ENCODE measurements at places on chromosomes 1 and 21. TPM values are rescaled to one million over a fixed set of nuclear protein-coding genes. Genes with fewer than 3 reads are reported as not detected.

- DNase-seq = peak; percentile 71
- H3K4me3 ChIP-seq = peak overlapping the region; percentile 66
- H3K27ac ChIP-seq = peak overlapping the region; percentile 28
- H3K36me3 ChIP-seq = no peaks in the 10 kb centered on the region
Measured at GRCh38 chr1:16162163-16162822, 6.4 kb upstream of the EPHA2 start.

DNA sequence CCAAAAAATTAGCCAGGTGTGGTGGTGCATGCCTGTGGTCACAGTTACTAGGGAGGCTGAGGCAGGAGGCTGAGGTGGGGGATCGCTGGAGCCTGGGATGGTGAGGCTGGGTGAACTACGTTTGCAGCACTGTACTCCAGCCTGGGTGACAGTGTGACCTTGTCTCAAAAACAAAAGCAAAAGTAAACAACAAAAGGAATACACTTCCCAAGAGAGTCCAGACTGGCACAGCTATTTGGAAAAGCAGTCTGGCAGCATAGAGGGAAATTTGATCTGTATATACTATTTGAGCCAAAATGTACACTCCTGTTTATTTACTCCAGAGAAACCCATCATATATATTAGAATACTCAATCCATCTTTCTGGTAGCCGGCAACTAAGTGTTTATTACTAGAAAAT is 107.0 kb upstream of the HMCN1 start:
- no peak overlapping the region for H3K27ac ChIP-seq
- H3K36me3 ChIP-seq = no peaks in the 10 kb centered on the region
- no peaks in the 10 kb centered on the region for H3K4me1 ChIP-seq
- H3K27me3 ChIP-seq = no peaks in the 10 kb centered on the region
- DNase-seq = no peak
- H3K4me3 ChIP-seq = no peak overlapping the region

- H3K27ac ChIP-seq = no peak overlapping the region
- DNase-seq = no peak
- H3K4me1 ChIP-seq = no peaks in the 10 kb centered on the region
- H3K4me3 ChIP-seq = no peak overlapping the region
Measured at GRCh38 chr1:14599800-14600199, 1.3 kb downstream of the KAZN start.

DNA sequence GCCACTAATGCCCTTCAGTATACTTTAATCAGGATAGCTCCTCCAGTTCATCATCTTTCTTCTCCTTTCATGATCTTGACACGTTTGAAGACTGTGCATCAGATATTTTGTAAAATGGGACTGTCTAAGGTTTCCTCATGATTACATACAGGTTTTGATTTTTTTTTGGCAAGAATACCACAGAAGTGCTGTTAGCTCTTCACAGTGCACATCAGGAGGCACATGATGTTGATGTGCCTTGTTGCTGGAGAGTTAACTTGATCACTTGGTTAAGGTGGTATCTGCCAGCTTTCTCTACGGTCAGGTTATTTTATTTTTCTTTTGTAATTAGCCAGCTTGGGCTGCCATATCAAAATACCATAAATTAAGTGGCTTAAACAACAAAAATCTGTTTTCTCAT is 128.6 kb upstream of the IVNS1ABP start:
- H3K27me3 ChIP-seq = no peaks in the 10 kb centered on the region
- H3K4me3 ChIP-seq = no peak overlapping the region
- no peak overlapping the region for H3K27ac ChIP-seq
- H3K4me1 ChIP-seq = peaks cover 13% of the 10 kb centered on the region

- H3K27ac ChIP-seq = no peak overlapping the region
- no peaks in the 10 kb centered on the region for H3K27me3 ChIP-seq
- H3K36me3 ChIP-seq = no peaks in the 10 kb centered on the region
- DNase-seq = no peak
- H3K4me3 ChIP-seq = no peak overlapping the region
Measured at GRCh38 chr1:44672254-44672955, 1.9 kb downstream of the TMEM53 start.

DNA sequence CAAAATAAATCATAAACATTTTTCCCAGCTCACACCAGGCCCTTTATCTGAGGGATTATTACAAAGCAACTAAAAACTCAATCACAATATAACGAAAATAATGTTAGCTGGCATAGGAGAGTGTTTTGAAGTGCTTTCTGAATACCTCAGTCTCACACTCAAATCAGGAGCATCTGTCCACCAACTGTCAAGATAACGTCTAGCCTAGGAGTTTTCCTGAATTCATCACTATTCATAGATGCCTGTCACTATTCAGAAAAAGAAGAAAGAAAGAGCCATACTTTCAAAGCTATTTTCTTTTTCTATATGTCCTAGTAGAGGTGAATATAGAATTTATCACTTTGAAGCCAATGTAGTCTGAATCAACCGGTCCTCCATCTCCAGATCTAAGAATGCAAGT is 127.0 kb downstream of the AKT3 start:
- H3K27me3 ChIP-seq = no peaks in the 10 kb centered on the region
- no peaks in the 10 kb centered on the region for H3K36me3 ChIP-seq
- H3K4me3 ChIP-seq = no peak overlapping the region
- no peak overlapping the region for H3K27ac ChIP-seq
- H3K4me1 ChIP-seq = peaks cover 8% of the 10 kb centered on the region
- no peak for DNase-seq

- H3K4me3 ChIP-seq = no peak overlapping the region
- no peaks in the 10 kb centered on the region for H3K36me3 ChIP-seq
- no peak overlapping the region for H3K27ac ChIP-seq
Measured at GRCh38 chr1:15330028-15330427, 79.7 kb upstream of the EFHD2 start.

DNA sequence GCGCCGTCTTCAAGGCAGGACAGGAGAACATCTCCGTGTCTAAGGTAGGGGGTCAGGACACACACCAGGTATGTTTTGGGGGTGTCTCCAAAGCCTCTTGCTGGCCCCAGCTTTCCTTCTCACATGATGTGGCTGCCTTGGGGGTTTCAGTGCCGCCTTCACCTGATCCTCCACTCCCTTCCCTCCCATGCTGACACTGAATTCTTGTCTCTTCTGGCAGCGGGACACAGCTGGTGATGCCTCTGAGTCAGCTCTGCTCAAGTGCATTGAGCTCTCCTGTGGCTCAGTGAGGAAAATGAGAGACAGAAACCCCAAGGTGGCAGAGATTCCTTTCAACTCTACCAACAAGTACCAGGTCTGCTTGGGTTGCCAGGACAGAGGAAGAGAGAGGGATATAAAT is 13.5 kb downstream of the ATP1A2 start:
- no peak overlapping the region for H3K27ac ChIP-seq
- no peaks in the 10 kb centered on the region for H3K4me1 ChIP-seq
- no peaks in the 10 kb centered on the region for H3K36me3 ChIP-seq
- H3K4me3 ChIP-seq = no peak overlapping the region
- DNase-seq = no peak
- H3K27me3 ChIP-seq = peaks cover 17% of the 10 kb centered on the region

- H3K4me1 ChIP-seq = peaks cover 34% of the 10 kb centered on the region
- peak overlapping the region; percentile 70 for H3K4me3 ChIP-seq
- H3K27ac ChIP-seq = peak overlapping the region; percentile 87
- no peak for DNase-seq
- H3K36me3 ChIP-seq = peaks cover 20% of the 10 kb centered on the region
- no peaks in the 10 kb centered on the region for H3K27me3 ChIP-seq
Measured at GRCh38 chr1:110336300-110337039, 2.7 kb upstream of the RBM15 start.

- no peak for DNase-seq
- H3K27me3 ChIP-seq = peaks cover 18% of the 10 kb centered on the region
- H3K27ac ChIP-seq = no peak overlapping the region
- H3K4me3 ChIP-seq = no peak overlapping the region
- H3K36me3 ChIP-seq = no peaks in the 10 kb centered on the region
- peaks cover 11% of the 10 kb centered on the region for H3K4me1 ChIP-seq
Measured at GRCh38 chr1:87399264-87399663, 70.6 kb downstream of the LMO4 start.

DNA sequence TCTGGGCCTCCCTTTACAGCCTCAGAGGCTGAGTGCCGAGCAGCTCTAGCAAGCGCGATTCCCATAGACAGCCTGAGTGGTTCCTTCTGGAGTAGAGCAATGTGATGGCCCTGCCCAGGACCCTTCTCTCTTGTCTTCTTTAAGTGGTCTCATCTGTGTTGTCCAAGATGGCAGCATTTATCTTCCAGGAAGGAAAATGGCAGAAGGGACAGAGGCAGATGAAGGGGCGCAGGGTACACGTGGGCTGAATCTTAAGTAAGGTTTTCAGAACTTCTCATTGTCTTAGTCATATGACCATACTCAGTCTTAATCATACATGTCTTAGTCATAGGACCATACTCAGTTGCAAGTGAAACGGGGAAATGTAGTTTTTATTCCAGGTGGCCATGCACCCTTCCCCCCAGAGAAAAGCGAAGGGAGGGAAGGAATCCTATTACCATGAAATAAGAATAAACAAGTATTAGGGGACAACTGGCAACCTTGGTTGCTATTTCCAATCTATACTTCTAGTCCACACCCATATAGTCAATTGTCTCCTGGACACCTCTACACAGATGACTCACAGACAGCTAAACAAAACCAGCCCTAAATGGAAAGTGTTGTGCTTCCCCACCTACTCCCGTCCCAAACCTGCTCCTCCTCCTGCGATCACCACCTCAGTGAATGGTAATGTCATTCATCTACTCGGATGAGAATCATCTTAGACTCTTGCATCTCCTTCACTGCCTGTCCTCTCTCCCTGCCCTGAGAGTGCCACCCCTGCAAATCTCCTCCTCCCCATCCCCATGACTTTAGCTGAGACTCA is 13.3 kb downstream of the OVAAL start:
- H3K36me3 ChIP-seq = no peaks in the 10 kb centered on the region
- H3K27ac ChIP-seq = no peak overlapping the region
- H3K4me1 ChIP-seq = peaks cover 5% of the 10 kb centered on the region
- H3K27me3 ChIP-seq = peaks cover 15% of the 10 kb centered on the region
- H3K4me3 ChIP-seq = no peak overlapping the region

DNA sequence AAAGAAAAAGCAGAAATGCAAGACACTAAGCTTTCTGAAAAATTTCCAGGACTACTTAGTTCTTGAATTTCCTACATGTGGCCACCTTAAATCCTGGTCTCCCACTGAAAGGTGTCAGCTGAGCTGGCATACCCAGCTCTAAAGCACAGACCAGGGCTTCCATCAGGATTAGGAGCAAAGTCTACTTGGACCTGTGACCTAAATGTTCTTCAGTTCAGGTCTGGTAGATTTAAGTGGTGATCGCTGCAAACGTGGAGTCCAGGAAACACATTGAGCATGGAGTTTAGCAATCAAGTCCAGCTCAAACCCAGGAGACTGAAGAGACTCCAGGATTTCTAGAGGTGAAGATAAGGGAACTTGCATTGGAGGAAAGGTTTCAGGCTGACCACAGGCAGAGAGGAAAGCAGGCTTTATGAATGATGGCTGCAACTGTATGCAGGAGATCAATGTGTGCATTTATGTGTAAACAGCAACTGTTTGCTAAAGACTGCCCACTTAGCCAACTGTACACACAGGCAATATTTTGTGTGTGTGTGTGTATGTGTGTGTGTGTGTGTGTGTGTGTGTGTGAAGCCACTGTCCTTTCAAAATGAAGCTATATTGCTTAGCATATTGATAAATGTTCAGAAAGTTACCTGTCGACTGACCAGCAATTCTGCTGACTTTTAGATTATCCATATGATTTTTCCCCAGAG is 75.2 kb downstream of the LMX1A start:
- H3K36me3 ChIP-seq = no peaks in the 10 kb centered on the region
- DNase-seq = no peak
- H3K4me3 ChIP-seq = no peak overlapping the region
- H3K27ac ChIP-seq = no peak overlapping the region
- H3K4me1 ChIP-seq = no peaks in the 10 kb centered on the region

DNA sequence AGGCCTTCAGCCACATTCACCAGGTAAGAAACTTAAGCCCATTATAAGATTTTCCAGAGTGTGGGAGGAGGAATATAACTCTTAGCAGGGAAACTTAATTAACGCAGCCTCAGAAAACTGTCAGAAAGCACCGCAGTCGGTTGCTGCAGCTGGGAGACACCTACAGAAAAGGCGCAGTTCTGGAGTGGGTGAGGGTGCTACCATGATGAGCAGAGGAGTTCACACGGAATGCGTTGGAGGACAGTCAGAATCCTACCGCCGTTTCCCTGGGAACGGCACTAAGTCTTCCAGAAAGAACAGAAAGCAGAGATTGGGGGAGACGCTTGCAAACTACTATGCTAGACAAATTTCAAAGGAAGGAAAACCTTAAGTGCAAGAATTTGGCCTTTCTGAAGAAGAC is 6.4 kb downstream of the ACTN2 start:
- H3K36me3 ChIP-seq = no peaks in the 10 kb centered on the region
- H3K4me1 ChIP-seq = no peaks in the 10 kb centered on the region
- peaks cover 24% of the 10 kb centered on the region for H3K27me3 ChIP-seq
- DNase-seq = no peak
- H3K27ac ChIP-seq = no peak overlapping the region

DNA sequence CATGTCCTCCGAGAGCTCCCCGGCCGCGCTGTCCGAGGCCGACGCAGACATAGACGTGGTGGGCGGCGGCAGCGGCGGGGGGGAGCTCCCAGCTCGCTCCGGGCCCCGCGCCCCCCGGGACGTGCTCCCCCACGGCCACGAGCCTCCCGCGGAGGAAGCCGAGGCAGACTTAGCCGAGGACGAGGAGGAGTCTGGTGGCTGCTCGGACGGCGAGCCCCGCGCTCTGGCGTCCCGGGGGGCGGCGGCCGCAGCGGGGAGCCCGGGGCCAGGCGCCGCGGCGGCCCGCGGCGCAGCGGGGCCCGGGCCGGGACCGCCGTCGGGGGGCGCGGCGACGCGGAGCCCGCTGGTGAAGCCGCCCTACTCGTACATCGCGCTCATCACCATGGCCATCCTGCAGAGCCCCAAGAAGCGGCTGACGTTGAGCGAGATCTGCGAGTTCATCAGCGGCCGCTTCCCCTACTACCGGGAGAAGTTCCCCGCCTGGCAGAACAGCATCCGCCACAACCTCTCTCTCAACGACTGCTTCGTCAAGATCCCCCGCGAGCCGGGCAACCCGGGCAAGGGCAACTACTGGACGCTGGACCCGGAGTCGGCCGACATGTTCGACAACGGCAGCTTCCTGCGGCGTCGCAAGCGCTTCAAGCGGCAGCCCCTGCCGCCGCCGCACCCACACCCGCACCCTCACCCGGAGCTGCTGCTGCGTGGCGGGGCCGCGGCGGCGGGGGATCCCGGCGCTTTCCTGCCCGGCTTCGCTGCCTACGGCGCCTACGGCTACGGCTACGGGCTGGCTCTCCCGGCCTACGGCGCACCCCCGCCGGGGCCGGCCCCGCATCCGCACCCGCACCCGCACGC is 547 bp downstream of the FOXD2 start:
- DNase-seq = peak; percentile 33
- H3K27ac ChIP-seq = peak overlapping the region; percentile 66
- peak overlapping the region; percentile 66 for H3K4me3 ChIP-seq

GRCh38 chr1:205977402-205978014 is 25.7 kb downstream of the RAB7B start:
- no peaks in the 10 kb centered on the region for H3K27me3 ChIP-seq
- DNase-seq = peak; percentile 83
- no peak overlapping the region for H3K4me3 ChIP-seq
- H3K4me1 ChIP-seq = no peaks in the 10 kb centered on the region
- H3K36me3 ChIP-seq = no peaks in the 10 kb centered on the region
- no peak overlapping the region for H3K27ac ChIP-seq

The MAP7D1 gene
- total RNA-seq = 209 TPM

The DTL gene
- total RNA-seq = 64.9 TPM

The BRDT gene
- total RNA-seq = not detected

The TMCC2 gene
- total RNA-seq = 0.64 TPM

The ATF6 gene
- 22.9 TPM for total RNA-seq
